ENCODE measurements at places on chromosomes 12 and 14.

DNA sequence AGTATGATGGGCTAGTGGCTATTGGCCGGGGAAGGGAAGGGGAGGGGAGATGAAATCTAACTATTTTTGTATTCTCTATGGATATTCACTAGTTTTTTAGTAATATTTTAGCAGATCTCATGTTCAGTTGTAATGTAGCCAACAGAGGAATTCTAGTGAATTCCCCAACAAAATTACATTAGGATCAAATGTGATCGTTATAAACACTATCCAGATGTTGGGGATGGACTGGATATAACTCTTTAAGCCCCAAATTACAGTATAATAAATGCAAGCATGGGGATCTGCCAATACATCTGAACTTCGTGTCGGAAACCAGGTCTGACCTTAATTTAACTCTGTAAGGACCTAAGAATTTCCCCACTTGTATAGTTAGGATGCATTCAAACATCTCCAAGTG is 21.5 kb downstream of the LLPH start:
- DNase-seq, result no peak

DNA sequence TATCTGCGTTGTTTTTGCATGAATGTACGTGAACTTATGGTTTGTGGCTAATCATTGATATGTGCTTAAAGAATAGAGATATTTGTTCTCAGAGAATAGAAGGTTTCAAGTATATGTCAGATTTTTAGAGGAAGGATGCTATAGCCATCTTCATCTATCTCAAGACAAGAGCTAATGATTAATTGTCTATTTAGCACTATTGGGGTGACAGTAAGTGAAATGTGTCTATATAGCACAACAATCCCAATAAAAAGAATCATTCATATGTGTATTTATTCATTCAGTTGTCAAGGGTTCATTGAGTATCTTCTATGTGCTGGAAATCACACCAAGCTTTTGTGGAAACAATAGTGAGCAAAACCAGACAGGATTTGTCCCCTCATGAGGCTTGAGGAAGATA is 299.5 kb upstream of the NPAS3 start:
- DNase-seq, result no peak

GRCh38 chr12:101891462-101891971 is 14.1 kb downstream of the DRAM1 start:
- DNase-seq, result no peak

- no peak for DNase-seq
Observed at GRCh38 chr14:48747561-48748089, 838.6 kb downstream of the RPS29 start.

GRCh38 chr12:91317306-91317705 is 134.7 kb upstream of the DCN start:
- no peak for DNase-seq

DNA sequence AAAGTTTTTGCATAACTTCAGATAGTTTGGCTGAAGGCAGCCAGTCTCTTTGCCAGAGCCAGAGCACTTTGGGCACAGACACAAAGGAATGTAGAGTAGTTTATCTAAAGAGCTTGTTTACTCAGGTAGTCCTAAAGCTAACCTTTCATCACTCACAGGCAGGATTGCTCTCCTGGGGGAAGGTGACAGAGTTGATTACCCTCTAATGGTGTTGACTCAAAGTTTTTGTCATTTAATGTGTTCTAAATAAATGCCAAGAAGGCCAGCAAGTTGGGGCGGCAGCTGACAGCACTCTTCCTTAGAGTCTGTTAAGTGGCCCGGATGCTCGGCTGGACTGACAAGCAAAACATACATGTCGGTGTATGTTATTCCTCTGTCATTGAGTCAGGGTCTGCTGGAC is 9.3 kb upstream of the TAS2R46 start:
- no peak for DNase-seq

- no peak for DNase-seq
Observed at GRCh38 chr14:23481362-23481970, 12.0 kb downstream of the NGDN start.
